ENCODE measurements at places on chromosomes 11 and 22.

DNA sequence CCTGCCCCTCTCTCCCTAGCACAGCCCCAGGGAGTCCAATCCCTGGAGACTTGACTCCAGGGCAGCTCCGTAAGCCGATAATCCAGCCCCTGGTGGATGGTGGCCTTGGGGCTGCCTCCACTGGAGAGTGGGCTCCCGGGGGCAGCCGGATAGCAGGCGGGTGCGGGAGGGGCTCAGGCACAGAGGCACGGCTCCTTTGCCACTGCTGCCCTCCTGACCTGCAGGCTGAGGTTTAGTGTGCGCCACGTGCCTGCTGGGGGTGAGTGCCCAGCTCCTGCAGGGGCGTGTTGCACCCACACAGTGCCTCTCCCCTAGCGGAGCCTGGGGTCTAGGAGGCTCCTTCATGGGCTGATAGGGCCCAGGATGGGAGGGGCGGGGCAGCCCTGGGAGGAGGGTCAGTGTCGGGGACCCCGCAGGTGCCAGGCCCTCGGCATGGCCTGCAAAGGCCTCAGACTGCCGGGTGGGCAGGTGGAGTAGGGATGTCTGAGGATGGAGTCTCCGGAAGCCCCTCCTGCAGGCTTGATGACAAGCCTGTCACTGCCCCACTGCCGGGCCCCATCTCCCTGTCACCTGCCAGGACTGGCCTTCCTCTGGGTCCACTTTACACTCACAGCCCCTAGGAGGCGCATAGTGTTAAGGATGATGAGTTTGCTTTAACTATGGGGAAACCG lies 5.6 kb downstream of the DUSP8 start:
- no peak for DNase-seq

- peak; percentile 9 for DNase-seq
Measured at GRCh38 chr11:19714387-19715363, 2.0 kb downstream of the NAV2 start.

DNA sequence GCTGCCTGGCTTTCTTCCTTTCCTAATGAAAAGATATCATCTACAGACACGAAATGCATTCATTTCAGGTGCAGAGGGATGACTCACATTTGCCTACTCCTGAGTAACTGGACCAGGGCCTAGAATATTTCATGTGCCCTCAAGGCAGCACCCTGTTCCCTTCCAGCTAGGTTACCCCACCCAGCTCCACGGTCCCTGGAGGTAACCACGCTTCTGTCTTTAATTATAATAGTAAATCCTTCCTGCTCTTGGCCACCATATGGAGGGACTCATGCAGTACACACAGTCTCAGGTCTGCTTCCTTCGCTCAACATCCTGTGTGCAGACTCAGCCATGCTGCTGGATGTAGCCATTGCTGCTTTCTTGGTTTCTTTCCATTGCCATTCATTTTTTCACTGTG lies 22.3 kb downstream of the DHCR7 start:
- peak; percentile 82 for DNase-seq

- no peak for DNase-seq
Measured at GRCh38 chr11:92137747-92138146, 86.9 kb upstream of the FAT3 start.

DNA sequence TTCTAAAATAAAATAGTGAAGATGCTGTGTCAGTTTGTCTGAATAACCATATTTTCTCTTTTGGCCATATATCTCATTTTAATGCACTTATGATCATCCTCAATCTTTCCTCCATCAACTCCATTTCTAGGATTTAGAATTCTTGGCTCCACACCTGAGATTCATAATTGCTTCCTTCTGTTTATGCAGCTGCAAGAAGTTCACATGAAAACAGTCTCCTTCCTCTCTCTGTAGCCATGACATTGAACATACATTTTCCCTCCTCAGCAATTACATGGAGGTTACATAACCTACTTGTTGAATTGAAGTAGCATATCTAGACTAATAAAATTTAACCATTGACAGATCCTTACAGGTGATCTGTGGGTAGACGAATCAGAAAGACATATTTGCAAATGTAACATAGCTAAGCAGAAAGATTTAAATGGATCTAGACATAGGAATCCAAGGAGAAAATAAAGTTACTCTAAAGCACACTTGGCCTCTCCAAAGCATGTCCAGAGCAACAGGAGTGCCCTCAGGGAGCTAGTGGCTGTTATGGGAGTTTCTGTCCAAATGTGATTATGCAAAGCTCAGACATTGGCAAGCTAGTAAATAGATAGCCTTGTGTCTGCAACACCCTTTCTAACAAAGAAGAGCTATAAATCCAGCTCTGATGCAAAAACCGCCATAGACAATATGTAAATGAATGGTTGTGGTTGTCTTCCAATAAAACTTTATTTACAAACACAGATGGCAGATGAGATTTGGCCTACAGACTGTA lies 119.9 kb upstream of the MPPED2 start:
- peak; percentile 92 for DNase-seq

DNA sequence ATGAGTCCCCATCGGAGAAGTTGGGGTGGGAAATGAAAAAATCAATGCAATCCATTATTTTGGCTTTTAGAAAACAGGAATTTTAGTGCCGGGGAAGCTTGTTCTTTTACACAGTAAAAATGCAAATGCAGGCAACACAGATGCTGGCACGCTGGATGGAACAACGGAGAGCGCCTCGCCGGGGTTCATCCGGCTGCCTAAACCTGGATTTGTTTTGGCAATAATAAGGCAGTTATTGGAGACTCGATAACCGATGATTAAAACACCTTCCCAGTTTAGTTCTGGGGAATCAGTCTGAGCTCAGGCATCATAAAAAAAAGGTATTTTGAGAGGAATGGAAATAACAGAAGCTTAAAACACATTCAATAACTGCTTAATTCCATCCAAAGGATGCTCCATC lies 2.9 kb downstream of the DSCAML1 start:
- DNase-seq: no peak

DNA sequence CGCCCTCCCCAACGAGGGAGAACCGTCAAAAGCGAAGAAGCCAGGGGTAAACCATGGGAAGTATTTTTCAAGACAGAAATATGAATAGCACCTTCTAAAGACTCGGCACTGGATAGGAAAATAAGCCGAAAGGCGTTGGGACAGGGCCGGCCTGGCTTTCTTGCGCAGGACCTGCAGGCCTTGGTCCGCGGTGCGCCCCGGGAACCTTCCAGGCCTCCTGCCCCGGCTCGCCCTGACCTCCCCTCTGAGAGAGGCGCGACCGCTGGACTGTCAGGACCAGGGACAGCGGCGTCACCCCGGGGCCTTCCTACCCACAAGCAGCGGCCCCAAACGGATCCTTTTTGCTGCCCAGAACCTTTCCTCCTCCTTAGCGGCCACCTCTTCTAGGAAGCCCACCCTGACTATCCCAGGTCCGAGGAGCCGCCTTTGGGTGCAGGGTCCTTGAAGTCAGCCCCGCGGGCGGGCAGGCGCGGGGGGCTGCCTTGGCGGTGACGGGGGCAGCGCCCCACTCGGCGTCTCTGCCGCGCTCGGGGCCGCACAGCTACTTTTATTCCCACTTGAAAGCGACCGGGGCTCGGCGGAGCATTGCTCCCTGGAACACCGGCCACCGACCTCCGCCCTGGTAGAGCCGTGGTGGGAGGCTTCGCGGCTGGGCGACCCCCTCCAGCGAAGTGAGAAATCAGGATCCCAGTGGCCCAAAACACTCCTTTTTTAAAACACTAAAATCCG lies 650 bp upstream of the MAPK11 start:
- peak; percentile 75 for DNase-seq

- DNase-seq: no peak
Measured at GRCh38 chr11:103550811-103551210, 441.6 kb downstream of the DYNC2H1 start.

DNA sequence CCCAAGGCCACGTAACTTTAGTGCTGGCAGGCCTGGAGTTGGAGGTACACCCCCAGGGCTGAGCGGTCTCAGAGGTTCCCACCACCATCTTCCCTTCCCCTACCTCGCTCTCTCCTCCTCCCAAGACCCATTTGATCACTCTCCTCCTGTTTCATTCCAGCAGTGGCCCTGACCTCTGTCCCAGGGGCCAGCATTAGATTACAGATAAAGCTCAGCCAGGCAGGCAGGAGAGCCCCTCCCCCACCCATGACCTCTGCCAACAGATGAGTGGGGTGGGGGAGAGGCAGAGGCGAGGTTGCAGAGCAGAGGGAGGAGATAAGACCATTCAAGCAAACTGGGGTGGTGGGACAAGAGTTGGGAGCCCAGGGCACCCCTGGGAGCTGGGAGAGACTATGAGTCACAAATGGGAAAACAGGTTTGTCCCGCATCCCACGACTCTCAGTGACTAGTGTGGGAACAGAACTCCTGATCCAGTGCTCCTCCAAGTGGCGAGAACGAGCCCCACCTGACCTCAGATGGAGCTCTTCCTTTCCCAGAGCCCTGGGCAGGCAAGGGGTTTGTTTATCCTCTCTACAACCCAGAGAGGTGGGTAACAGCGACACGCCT lies 367.9 kb downstream of the MN1 start:
- DNase-seq: no peak

- DNase-seq: no peak
Measured at GRCh38 chr11:125329786-125330185, 165.2 kb downstream of the PKNOX2 start.
